NCI-H510A (cell line): ENCODE measurements at places on chromosomes 1 and 21.

- DNase-seq, result no peak
Measured at GRCh38 chr1:225468270-225469020, 40.6 kb upstream of the LBR start.

GRCh38 chr1:29520571-29521437 lies 284.5 kb downstream of the PTPRU start:
- no peak for DNase-seq

DNA sequence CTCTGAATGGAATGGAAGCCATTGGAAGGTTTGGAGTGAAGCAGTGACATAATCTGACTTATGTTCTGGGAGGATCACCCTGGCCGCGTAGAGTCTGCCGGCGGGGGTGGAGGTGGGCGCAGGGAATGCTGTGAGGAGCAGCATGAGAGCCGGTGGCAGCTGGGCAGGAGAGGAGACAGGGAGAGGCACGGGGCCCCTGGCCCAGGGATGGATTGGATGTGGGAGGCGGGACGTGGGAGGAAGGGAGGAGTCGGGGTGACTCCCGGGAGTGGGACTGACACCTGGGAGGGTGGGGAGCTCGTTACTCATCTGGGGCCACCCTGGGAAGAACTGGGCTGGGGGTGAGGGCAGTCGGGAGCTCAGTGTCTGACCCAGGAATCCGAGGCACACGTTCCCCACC lies 10.4 kb upstream of the KCNAB2 start:
- DNase-seq, result no peak

DNA sequence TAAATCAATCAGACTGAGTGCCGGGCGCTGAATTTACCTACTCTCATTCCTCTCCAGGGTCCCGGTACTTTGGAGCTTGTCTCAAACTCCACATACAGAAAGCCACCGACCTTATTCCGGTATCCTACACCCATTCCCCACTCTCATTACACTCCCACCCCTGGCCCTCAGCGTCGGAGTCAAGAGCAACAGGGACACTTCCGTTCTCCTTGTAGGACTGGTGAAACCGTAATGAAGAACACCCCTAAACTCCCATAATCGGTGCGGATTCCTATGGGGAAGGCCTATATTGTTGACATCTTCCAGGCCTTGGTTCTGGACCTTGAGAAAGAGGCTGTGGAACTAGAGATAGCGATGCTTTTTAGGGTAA lies 798 bp downstream of the ZBED6 start:
- peak; percentile 14 for DNase-seq

DNA sequence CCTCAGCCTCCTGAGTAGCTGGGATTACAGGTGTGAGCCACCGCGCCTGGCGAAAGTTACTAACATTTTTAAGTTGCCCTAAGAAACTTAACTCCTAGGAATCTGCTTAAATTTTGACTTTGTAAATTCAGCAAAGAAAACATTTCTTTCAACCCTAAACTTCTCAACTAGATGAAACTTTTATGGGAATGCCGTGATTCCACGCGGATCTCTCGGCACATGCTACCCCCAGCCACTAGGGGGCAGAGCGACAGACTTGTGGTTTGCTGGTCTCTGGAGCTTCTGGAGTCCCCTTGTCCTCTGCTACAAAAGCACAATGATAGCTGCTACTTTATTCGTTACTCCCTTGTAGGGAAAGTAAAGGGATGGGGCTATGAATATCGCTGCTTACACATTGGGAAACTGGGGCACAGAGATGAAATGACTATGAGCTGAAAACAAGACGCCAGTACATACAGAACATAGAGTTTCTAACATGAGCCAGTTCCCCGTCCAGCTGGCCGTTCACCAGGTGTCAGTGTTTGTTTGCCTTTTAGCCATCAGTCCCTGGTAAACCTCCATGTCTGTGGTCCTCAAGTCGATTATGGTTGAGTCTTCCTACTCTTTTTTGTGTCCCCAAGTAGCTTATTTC lies 114.7 kb downstream of the PBX1 start:
- DNase-seq, result no peak
